ENCODE measurements at places on chromosomes 3 and 15. TPM values are rescaled to one million over a fixed set of nuclear protein-coding genes. Genes with fewer than 3 reads are reported as not detected.

GRCh38 chr15:36363335-36363734 is 216.1 kb upstream of the CDIN1 start:
- peak; percentile 63 for DNase-seq

- peak; percentile 89 for DNase-seq
Observed at GRCh38 chr3:100650651-100651619, 41.5 kb downstream of the ADGRG7 start.

DNA sequence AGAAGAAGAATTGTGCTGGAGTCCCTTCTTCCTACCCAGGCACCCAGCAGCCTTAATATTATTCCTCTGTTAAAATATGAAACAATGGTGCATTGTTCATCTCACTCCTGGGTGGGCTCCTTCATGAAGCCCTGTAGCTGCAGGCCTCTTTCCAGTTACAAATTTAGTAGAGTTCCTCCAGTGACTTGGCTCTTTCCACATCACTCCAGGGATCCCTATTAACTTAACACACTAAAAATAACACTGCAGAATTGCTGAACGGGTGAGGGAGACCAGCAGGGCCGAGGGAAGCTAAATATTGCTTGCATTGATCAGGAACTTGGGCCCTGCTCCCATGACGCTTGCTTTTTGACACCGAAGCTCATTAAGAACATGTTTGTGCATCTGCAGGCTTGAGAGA is 142.3 kb downstream of the PDCD6IP start:
- no peak for DNase-seq

GRCh38 chr3:119352863-119353527 is 58.8 kb downstream of the ARHGAP31 start:
- DNase-seq: peak; percentile 83

DNA sequence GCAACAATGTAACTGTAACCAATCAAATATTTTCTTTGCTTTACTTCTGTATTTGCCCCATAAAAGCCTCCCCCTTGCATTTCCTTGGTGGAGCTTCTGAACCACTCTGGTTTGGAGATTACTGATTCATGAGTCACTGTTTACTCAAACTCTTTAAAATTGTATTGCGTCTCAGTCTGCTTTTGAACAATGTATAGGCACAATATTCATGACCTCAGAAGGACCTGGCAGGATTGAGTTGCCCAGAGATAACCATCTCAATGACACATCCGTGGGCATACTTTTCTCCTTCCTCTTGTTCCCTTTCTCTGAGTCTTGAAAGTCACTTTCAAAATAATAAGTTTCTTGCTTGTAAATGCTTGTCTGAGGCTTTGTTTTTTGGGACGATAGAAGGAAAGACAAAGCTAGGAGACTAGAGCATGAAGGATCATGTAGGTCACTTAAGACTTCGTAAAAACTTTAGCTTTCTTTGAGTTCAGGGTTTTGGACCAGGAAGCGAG is 57.1 kb upstream of the POU1F1 start:
- peak; percentile 88 for DNase-seq

DNA sequence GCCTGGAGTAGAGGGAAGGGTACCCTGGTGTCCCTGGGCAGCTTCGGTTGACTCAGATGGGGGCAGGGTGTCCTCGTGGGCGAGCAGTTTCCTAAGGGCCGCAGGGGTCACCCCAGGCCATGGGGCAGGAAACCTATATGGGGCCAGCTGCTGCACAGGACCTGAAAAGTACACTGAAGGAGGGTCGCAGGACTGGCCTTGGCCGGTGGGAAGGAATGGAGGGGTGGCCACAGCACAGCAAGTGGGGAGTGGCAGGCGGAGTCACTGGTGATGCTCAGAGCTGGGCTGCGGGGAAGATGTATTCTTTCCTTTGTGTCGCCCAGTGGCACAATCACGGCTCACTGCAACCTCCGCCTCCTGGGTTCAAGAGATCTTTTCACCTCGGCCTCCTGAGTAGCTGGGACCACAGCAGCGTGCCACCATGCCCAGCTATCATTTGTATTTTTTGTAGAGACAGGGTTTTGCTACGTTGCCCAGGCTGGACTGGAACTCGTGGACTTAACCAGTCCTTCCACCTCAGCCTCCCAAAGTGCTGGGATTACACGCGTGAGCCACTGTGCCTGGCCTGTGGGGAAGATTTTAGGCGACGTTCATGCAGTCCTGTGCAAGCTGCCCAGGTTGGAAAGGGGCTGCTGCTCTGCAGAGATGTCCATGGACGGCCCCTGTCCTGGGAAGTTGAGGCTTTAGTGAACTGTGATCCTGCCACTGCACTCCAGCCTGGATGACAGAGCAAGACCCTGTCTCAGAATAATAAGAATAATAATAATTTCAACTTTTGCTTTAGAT is 57.2 kb downstream of the EFCAB12 start:
- no peak for DNase-seq

DNA sequence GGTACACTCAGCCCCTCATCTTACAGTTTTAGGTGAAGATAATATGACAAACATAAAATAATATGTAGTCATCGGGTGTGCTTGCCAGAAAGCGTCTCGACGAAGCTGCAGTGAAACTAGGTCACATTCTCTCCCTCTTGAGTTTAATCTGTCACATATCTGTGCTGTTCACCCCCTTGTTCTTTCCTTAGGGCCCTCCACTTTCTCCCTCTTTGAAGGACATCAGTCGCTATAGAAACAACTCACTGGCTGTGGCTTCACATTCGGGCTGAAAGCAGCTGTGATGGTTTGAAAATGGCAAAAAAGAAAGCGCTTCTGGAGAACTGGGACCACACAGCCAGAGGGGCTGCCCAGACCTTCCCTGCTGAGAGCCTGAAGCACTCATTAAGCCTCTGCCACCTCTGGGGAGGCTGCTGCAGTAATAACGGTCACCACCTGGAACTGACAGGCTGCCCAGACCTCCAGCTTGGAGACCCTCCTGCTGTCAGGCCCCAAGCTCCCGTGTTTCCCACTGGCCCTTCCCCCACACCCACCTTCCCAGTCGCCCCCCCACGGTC is 50.3 kb downstream of the ABTB1 start:
- peak; percentile 49 for DNase-seq

DNA sequence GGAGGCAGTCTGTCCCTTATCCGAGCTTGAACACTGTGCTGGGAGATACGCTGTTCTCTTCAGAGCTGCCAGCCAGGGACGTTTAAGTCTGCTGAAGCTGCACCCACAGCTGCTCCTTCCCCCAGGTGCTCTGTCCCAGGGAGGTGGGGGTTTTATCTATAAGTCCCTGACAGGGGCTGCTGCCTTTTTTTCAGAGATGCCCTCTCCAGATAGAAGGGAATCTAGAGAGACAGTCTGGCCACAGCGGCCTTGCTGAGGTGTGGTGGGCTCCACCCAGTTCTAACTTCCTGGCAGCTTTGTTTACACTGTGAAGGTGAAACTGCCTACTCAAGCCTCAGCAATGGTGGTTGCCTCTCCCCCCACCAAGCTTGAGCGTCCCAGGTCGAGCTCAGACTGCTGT is 319.9 kb upstream of the GRM7 start:
- DNase-seq: no peak

DNA sequence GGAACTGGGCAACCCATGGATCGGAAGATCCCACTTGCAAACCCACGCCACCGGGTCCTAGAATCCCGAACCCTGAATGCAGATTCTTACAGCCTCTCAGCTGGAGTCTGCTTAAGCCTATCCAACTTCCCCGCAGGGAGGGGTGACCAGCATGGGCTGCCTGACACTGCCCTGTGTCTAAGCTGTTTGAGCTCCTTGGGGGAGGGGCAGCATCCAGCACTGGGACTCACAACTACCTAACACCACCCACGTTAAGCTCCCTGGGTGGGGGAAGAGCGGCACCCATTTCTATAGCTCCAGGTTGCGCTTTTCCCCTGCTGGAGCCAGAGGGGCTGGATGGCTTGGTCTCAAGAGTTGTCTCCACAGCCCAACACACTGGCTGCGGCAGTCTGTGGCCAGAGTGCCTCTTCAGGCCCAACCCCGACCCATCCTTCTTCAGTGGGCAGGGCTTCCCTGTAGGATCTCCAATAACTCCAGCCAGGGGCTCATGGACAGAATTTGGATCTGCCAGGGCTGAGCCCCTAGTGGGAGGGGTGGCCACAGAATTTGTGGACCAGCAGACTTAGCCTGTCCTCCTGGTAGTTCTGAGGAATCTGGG is 649.2 kb downstream of the TUSC7 start:
- DNase-seq: no peak

GRCh38 chr15:55824857-55825613 is 82.1 kb upstream of the PRTG start:
- no peak for DNase-seq

DNA sequence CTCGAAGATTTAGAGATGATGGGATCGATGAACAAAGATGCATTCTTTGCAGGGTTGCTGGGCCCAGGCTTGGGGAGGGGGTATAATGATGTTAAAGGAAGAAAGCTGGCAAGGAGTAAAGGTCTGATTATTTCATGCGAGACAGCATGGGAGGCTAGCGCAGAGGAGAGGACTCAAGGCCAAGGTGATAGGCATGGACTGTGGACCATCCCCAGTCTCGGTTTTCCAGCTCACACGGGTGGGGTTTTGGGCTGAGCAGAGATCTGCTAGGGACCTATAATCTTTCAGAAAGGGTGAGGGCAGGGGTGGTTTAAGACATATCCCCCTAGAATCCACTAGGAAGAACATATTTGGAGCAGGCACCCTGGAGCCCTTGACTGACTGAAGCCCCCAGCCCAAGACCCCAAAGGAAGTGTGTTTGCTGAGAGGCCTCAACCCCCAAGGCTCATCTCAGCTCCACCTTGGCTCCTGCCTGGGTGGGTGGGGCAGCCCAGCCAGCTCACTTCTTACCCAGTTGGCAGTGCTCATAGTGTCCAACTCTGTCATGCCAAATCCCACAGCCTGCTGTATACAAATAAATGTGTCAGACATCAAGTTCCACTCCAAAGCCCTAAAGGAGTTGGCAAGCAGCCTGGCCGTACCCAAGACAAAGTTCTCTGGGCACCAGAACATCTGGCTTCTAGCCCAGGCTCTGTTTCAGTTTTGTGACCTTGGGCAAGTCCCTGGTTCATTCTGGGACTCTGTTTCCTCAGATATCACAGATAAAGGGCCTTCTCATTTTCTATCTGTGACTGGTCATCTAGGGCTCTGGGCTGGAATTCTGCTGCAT is 17.9 kb downstream of the ACSBG1 start:
- peak; percentile 76 for DNase-seq

GRCh38 chr3:15556512-15556911 is 35.0 kb upstream of the COLQ start:
- DNase-seq: no peak

GRCh38 chr15:25247407-25248038 is 191.3 kb downstream of the UBE3A start:
- no peak for DNase-seq

DNA sequence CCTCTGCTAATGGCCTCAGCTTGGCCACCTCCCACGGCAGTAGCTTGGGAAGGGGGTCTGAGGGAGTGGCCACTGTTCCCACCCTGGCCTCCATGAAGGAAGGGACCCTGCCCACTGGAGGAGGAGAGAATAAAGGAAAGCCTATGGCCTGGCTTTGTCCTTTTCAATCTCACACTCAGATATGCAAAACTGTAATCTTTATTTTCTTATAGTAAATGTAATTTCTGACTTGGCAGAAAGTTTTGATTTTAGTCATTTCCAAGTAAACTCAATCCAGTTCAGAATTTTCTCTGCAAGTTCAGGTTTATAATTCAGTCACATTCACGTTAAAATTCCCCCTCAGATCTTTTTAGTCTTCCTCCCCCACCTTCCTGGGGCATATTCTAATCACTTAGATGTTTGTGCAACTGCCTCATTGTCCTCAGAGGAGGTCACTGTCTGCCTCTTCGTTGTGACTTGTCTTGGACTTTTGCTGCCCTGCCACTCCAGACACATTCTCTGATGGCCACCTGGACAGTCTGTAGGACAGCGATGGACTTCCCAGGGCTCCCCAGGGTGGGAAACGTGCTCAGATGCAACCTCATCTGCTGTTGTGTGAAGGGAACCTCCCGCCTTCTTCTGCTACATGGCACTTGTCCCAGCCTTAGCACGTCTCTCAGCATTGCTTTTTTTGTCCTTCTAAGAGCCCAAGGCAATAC is 222.8 kb upstream of the TBL1XR1 start:
- DNase-seq: peak; percentile 13

DNA sequence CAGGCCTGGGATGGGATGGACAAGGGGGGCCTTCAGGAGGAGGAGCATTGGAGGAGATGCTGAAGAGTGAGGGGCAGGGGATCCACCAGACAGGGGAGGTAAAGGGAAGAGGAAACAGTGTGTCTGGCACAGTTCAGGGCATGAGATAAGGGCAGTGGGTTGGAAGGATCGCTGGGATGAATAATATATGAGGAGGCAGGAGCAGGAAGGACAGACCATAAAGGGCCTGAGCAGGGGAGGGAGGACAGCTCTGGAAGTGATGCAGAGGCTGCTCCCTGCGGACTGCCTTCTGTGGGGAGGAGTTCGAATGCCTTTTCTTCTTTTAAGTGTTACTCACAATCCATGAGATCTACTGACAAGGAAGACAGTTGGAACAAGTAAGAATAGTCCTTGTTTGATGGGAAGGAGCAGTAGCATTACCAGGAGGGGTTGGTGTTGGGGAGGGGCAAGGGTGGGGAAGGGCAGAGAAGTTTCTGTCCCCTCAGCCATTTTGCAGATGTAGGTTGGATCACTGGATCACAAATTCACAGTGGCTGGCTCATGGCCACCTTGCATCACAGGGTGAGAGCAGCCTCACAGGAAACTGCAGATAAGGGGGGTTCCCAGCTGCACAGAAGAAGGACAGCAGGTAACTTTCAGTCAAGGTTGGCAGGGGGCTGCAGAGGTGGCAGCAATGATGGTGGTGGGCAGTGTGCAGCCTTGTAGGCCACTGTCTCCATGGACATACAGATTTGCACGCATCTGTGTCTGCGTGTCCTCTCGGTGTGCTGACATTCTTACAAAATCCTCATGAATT is 91.9 kb upstream of the SNRPN start:
- no peak for DNase-seq

DNA sequence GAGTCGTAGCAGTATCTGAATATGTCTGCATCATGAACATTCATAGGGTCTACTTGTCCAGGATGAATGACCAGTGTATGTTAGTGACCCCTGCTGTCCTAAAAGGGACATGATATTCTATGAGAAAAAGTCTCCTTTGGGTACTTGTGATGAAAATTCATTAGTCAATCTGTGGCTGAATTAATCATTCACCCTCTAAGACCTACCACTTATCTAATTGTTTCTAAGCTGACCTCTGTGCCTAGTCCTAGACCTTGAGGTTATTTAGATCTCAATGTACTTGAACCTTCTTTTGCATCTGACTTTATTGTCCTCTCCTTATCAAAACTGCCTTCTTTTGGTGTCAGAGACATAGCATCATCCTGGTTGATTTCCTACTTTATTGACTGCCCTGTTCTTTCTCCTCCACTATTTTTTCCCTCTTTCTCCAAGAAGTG is 799.3 kb downstream of the DIPK2A start:
- DNase-seq: peak; percentile 59

GRCh38 chr3:140238646-140239314 is 303.8 kb downstream of the CLSTN2 start:
- DNase-seq: no peak

BUB1B gene
- 10.2 TPM for polyA plus RNA-seq

GADL1 gene
- polyA plus RNA-seq: not detected

FANCI gene
- 9.6 TPM for polyA plus RNA-seq

DUOXA2 gene
- polyA plus RNA-seq: not detected

OXTR gene
- 128 TPM for polyA plus RNA-seq

PLCL2 gene
- 1.4 TPM for polyA plus RNA-seq

CD80 gene
- polyA plus RNA-seq: not detected

ACKR4 gene
- polyA plus RNA-seq: 14.8 TPM

TEX55 gene
- not detected for polyA plus RNA-seq

SI gene
- not detected for polyA plus RNA-seq

DNAJC19 gene
- 89.4 TPM for polyA plus RNA-seq

COL8A1 gene
- 164 TPM for polyA plus RNA-seq
